ENCODE measurements at places on chromosomes 7 and 10.

GRCh38 chr7:50684713-50685075 lies 98.0 kb downstream of the GRB10 start:
- DNase-seq: no peak

GRCh38 chr7:25122373-25122772 lies 2.7 kb downstream of the CYCS start:
- DNase-seq: no peak

DNA sequence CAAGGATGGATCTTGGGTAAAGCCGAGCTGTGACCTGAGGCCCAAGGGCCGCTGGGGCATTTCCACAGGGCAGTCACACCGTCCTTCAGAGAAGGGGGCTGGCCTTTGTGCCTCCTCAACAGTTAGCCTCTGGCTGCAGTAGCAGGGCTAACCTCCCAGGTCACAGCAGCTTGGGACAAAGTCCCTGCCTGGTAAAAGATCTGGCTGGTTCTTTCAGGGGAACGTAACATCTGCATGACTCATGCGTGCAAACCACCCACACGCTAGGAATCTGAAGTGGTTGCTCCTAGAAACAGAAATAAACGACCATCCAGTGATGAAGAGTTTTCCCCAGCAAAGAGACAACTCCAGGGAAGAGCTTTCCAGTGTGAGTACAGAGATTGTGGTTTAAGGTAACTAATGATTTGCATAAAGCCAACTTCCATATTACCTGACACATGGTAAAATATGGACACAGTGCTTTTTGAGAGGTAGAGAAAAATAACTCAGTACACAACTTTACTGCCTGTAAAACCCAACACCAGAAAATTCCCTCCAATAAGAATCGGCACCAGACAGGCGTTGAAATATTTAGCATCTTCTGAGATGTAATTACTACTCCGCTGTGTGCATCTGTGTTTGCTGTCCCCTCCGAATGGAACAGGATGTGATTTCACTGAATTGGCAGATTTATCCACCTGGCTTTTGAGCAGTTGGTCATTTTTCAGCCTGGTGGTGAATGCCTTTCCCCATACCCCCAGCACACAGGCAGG lies 84.9 kb upstream of the ADRB1 start:
- DNase-seq: no peak

DNA sequence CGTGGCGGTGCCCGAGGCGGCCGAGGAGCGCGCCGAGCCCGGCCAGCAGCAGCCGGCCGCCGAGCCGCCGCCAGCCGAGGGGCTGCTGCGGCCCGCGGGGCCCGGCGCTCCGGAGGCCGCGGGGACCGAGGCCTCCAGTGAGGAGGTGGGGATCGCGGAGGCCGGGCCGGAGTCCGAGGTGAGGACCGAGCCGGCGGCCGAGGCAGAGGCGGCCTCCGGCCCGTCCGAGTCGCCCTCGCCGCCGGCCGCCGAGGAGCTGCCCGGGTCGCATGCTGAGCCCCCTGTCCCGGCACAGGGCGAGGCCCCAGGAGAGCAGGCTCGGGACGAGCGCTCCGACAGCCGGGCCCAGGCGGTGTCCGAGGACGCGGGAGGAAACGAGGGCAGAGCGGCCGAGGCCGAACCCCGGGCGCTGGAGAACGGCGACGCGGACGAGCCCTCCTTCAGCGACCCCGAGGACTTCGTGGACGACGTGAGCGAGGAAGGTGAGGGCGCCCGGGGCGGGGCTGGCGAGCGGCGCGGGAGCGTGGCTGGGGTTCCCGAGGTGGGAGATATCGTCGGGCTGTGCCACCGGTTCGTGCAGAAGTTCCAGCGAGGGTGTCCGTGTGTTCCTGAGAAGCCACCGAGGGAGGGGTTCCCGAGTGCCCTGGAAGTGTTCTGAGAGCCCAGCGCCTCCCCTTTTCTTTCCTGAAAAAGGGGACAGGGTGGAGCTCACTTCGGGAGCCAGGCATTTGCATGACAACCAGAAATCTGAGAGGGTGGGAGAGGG lies 495 bp downstream of the EIF3B start:
- DNase-seq: no peak

DNA sequence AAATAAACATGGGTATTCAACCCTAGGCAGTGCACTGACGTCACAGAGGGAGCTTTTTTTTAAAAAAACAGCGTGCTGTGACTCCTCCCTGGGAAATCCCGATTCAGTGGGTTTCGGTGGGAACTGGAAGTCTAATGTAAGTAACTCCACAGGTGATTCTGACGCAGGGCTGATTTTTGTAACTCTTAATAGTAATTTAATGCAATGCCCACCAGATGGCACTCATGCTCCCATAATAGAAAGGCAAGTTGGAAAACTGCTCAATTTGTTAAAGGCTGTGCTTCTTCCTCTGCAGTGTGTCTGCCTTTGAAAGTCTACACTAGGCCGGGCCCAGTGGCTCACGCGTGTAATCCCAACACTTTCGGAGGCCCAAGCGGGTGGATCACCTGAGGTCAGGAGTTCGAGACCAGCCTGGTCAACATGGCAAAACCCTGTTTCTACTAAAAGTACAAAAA lies 10.9 kb upstream of the RSU1 start:
- peak; percentile 15 for DNase-seq

GRCh38 chr7:2280424-2280823 lies 33.8 kb downstream of the SNX8 start:
- no peak for DNase-seq

- DNase-seq: no peak
Measured at GRCh38 chr10:35898716-35899440, 256.8 kb upstream of the FZD8 start.

DNA sequence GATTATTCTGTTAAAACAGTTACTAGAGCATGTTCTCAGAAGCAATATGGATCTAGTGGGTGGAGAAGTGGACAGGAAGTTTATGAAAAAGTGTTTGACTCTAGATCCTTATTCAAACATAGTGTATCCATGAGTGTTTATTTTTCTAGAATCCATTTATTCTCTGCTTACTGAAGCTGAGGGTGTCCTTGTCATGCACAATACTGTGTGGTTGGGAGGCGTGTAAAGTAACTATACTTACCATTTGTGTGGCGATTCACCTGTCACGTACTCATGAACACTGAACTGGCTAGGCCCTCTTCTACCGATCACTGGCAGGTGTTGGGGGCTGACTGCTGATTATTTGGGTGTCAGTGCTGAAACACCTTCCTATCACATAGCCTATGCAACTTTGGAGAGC lies 74.0 kb downstream of the POU6F2 start:
- no peak for DNase-seq

DNA sequence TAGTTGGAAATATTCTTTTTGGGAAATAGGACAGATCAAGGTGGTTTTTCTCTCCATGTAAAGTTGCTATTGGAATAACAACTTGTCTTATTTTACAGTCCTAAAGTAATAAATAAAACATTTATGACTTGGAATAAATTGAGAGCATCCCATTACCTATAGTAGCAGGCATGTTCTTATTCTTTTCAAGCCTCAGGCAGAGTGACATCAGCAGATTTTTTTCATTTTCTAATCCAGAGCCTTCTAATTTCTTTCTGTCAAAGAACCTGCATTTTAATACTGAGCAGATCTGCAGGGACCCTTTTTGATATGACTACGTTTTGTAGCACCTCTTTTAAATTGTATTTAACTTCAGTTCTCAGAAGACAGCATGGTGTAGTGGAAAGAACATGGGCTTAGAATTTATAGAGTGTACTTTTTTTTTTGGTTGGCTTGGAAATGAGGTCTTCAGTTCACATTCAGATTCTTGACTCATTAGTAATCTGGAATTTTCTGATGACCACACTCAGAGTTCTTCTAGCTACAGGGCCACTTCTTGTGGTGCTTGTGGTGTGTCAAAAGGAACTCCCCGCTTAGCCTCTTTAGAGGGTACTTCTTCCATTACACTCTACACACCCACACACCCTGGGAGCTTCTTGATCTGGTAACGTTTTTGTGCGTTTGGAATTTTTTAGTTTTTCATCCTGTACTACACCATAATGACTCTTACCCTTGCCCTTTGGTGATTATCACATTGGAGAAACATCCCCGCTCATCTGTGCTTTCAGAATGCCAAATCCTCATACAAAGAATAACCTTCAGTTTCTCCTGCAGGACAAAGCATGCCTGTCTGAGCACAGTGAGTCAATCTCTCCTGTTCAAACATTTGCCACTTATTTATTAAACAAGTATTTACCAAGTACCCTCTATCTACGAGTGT lies 34.6 kb downstream of the AGK start:
- peak; percentile 36 for DNase-seq

DNA sequence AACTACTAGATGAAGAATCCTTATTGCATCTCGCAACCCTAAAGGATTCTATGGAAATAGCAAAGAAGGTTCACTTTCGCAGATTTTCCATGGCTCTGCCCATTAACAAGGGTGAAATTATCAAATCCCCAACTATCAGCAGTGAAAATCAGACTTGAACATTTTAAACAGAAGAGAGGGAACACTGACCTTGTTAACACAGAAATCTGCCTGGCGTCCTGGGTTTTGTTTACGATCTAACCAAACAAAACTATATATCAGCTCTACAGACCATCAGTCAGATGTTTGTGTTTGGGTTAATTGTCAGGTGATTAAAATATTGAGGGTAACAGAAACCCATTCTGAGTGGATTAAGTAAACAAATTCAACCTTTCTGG lies 1.9 kb downstream of the CTTNBP2 start:
- DNase-seq: no peak

- DNase-seq: no peak
Measured at GRCh38 chr7:2012044-2012900, 220.5 kb downstream of the MAD1L1 start.

Data from stimulated activated CD8-positive, alpha-beta memory T cell treated with anti-CD3 and anti-CD28 coated beads, Interleukin-4, amount 100 ng/mL, for 24 hours (primary cell).